ENCODE measurements at places on chromosomes 13 and 19.

DNA sequence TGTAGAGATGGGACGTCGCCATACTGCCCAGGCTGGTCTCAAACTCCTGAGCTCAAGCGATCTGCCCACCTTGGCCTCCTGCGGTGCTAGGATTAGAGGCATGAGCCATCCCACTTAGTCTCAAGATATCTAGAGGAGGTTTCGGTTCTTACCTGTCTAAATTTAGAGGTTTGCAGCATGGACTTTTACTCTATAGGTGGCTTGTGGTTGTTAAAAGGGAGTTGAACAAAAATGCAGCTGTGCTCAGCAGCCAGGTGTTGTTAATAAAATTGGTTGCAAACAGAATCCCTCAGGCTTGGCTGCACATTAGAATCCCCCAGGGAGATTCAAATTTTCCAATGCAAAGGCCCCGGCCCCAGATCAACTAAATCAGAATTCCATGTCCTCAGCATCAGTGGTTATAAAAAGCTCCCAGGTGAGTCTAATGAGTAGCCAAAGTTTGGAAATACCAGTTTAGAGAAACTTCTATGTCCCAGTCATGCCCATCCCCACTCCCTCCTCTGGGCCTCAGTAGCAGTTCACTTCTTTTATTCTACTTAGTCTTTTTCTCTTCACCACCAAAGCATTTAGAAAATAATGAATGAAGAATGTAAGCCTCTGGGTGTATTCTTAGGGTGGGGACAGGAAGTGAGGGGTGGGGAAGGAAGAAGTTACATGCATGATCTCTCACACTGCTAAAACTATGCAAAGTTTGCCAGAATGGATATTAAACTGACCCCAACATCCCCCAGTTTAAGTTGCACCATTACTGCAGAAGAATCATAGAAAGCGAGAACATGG is 471.0 kb downstream of the COG6 start:
- no peak for DNase-seq

GRCh38 chr13:67200605-67201004 is 29.5 kb downstream of the PCDH9 start:
- no peak for DNase-seq

DNA sequence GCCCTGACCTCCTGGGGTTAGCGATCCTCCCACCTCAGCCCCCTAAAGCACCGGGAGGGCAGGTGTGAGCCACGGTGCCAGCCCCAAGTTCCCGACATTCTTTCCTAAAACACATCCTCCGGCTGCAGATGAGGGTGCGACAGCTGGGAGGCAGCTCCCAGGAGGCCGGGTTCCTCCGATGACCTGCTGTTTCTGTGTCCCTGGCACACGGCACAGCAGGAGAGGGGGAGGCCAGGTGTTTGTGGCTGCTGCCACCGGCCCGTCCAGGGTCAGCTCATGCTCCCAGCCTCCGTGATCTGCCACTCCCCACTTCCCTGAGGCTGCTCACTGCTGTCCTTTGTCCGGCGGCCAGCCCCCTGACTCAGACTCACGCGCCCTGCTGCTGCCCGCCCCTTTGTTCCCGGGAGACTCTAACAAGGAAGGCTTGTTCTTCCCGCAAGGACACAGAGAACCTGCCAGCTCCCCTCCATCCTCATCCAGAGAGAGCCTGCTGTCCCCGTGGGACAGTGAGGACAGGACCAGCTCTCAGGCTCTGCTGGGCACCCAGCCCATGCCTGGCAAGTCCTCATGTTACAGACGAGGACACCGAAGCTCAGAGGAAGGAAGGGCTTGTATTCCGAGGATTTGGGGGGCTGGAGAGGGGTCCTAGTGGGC is 10.6 kb upstream of the MADCAM1 start:
- DNase-seq: no peak

GRCh38 chr19:16859626-16860025 is 29.2 kb upstream of the F2RL3 start:
- DNase-seq: no peak

DNA sequence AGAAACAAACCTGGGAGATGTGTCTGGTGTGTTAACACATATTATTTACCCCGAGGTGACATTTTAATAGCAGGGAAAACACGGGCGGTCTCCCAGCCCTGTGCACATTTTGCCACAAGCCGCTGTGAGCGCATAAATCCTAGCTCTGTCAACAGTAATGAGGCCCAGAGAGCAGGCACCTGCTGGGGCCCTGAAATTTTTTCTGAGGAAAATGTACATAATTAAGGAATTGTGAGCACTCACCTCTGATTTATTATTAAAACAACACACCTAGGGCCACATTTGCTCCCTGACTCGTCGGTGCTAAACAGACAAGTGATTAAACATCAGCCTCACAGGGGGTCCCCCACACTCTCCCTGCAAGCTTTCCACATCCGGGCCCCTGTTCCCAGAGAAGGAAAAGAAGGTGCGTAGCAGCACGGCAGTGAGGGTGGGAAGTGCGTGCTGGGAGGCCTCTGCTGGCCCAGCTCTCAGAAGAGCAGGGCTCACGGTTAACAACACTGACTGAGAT is 616.3 kb downstream of the UQCRFS1 start:
- peak; percentile 82 for DNase-seq

DNA sequence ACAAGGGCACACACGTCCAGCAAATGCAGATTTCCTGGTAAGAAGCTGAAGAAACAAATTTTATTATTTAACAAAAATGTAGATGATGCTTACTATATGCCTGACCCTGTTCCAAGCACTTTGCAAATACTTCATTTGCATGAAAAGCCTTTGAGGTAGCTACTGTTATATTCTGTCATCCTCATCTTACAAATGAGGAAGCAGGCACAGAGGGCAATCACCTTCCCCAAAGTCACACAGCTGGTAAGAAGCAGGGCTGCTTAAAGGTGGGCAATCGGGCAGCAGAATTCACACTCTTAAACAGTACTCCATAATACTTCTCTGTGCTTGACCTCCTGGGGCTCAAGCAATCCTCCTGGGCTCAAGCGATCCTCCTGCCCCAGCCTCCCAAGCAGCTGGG is 18.3 kb upstream of the PNMA8C start:
- no peak for DNase-seq

All from renal pelvis (tissue), 12 donors.